ENCODE measurements at places on chromosomes 2 and 18.

DNA sequence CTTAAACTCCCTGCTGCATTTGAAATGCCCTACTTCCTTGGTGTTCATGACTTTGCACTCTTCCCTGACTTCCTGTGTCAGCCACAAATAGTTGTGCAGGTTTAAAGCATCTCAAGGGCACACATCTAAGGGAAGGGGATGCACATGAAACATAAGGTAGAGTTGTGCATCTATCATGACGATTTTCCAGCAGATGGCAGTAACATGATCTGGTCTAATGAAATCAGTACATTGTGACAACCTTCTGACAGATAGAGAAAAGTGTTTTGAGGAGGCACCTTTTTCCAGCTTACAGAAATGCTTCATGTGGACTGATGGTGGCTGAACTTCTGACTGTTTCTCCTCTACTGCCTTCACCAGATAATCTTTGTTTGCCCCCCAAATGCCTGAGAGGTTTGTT, 238.9 kb downstream of the XIRP2 start:
- no peak for DNase-seq

DNA sequence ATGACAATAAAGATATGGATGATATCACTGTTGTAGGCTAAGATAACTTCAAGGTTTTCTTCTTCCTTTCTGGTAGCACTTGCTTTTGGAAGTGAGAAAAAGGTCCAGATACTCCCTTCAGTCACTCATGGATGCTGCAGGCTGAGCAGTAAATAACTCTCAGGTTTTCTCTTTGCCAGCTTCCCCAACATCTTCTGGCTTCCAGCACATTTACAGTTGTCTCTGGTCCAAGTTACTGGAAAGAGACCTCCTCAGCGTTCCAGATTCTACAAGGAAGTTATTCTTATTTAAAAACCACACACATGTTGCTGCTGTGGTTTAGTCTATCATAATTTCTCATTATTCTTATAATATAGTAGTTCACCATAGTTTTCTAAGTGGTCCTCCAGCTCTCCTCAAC, 383.4 kb downstream of the PLCL1 start:
- no peak for DNase-seq

GRCh38 chr2:63737081-63737751, 104.5 kb upstream of the UGP2 start:
- no peak for DNase-seq

GRCh38 chr2:51810197-51810596, 778.3 kb upstream of the NRXN1 start:
- DNase-seq, result no peak

DNA sequence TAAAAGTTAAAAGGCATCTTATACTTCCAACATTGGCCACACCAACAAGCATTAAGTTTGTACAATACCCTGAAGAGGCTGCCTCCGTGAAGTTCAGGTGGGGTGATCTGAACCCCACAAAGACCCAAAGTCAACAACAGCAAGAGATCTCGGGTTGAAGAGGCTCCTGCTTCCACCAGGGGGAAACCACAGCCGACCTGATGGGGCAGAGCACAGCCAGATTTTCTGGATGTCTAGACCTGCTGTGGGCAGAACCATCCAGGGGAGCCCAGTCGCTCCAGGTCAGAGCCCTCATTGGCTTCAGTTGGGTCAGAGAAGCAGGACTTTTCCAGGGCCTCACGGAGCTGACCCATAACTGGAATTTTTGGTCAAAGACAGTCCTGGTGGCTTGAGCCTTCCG, 66.5 kb upstream of the ACKR3 start:
- no peak for DNase-seq

- no peak for DNase-seq
These were observed 412.3 kb upstream of the ETAA1 start for GRCh38 chr2:66984864-66985263.

DNA sequence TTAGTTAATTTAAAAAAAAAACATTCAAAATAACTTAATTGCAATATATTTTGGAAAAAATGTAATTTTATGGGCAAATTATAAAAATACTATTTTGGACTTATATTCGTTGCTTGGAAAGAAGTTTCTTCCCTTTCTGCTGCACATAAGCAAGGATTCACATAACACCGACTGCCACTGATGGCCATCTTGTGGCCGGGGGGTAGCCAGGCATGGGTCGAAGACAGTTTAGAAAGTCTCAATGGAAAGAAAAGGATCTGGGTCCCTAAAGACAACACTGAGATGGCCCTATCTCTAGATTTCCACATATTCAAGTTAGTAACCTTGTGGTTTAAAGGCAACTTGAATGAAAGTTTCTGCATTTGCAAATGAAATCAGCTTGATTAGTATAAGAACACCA, 318.6 kb downstream of the AKAIN1 start:
- no peak for DNase-seq

- no peak for DNase-seq
These were observed 20.8 kb downstream of the PXDN start for GRCh38 chr2:1723397-1724042.

DNA sequence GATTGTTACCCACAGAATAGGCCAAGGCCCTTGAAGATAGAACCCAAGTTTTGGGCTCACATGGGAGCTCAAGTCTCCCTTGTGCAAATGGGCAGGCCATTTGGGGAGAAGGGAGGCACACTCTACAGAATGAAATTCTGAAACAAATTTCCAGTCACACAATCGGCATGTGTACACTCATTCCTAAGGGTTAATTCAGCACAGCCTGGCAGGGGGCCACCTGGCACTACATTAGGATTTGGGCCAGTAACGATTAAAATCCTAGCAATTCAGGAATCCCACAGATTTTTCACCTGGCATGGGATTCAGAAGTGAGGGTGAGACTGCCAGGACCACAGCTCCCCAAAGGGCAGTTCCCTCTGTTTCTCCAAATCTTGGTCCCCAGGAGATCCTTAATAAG, 46.4 kb downstream of the BMP10 start:
- no peak for DNase-seq

- no peak for DNase-seq
These were observed 28.8 kb upstream of the SULT1C4 start for GRCh38 chr2:108348816-108349570.

DNA sequence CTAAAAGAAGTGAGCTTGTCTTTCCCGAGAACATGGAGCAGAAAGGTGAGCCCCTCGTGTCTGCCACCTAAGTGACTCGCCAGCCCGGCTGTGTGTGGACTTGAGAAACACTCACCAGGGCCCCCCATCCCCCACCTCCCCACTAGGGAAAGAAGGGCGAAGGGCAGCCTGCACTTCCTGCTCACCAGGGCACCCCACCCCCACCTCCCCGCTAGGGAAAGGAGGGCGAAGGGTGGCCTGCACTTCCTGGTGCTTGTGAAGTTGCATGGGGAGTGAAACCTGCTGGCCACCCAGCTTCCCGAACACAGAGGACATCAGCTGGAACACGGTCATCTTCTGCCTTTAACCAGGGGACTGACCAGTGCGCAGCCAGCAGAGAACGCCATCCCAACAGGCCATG, 402.7 kb upstream of the SALL3 start:
- DNase-seq, result no peak

DNA sequence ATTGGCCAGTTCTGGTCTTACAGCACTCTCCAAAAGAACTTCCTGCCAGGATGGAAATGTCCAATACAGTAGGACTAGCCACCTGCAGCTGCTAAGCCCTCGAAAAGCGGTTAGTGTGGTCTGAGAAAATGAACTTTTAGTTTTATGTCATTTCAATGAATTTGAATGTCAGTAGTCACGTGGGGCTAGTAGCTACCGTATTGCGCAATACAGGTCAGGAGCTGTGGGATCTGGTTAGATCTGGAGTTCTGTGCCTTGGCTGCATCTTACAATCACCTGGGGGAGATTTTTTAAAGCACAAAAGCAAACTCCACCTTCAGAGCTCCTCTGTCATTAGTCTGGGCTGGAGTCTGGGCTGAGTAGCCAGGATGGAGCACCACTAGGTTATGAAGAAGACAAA, 35.9 kb downstream of the C1QL2 start:
- no peak for DNase-seq

DNA sequence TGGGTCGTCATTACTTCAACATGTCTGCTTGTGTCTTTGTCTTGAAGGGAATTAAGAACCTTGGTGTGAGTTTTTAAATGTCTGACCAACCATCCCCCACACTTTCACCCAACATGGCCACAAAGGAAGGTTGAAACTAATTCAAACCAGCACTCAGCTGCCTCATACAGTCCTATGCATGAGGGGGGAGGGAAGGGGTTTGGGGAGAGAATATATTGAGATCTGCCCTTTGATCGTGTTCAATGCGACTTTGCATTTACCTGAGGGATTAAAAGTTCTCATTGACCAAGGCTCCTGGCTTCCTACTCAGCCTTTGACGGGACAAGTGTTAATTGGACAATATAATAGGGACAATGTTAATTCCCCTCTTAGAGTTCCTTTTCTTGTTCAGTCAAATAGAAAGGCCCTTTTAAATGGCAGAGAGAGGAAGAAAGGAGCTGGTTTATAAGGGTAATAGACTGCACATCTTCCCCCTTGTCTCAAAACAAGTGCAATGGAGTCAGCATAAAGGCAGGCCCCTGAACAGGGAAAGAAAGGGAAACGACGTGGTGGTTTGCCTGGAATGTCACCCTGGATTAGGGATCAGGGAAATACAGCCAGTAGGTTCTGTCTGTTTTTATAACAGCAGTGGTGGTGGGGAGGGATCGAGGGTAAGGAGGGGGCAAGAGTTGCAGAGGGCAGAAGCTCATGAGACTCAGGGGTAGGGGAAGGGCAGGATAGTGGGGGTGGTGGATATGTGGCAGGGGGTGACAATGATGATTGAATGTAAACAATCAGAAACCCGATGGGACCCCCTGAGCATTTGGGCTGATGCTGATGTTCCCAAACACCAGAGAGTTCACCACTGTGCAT, 198.7 kb downstream of the MYCN start:
- no peak for DNase-seq

- DNase-seq, result no peak
These were observed 19.2 kb upstream of the AP1S3 start for GRCh38 chr2:223856584-223856983.

GRCh38 chr18:73975266-73975665, 172.4 kb downstream of the FBXO15 start:
- no peak for DNase-seq

DNA sequence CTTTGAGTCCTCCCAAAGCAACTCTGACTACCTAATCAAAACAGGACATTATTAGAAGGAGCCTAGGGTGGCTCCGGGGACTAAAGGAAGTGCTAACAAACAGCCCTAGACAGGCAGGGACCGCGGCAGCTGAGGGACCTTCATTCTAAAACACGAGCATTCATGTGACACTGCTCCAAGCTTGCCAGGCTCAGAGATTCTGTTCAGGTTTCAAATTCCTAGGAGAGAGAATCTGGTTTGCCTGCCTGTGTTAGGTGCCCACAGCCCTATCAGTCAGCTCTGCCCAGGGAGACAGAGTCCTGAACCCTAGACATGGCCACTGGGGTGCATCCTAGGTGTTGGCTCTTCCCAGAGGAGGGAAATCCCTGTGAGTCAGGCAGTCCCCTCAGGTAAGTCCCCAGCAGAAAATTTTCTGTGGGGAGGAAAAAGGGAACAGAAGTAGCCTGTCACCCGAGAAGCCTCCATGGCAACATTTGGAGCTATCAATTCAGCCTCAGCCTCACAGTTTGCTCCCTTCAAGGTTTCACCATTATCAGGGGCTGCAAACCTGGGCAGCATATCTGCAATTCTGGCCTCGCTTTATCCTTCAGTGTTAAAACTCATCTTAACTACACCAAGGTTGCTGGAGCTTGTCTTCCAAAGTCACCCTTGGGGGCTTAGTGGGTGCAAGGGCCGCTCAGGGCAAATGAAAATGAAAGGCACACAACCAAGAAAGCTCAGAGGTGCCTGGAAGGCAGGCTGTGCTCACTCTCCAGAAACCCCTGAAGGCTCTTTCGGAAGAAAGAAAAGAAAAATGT, 28.6 kb downstream of the PCBP1 start:
- no peak for DNase-seq

GRCh38 chr2:64727013-64727767, 73.5 kb upstream of the SERTAD2 start:
- DNase-seq, result no peak

- no peak for DNase-seq
These were observed 5.1 kb upstream of the ASB1 start for GRCh38 chr2:238421695-238422035.

DNA sequence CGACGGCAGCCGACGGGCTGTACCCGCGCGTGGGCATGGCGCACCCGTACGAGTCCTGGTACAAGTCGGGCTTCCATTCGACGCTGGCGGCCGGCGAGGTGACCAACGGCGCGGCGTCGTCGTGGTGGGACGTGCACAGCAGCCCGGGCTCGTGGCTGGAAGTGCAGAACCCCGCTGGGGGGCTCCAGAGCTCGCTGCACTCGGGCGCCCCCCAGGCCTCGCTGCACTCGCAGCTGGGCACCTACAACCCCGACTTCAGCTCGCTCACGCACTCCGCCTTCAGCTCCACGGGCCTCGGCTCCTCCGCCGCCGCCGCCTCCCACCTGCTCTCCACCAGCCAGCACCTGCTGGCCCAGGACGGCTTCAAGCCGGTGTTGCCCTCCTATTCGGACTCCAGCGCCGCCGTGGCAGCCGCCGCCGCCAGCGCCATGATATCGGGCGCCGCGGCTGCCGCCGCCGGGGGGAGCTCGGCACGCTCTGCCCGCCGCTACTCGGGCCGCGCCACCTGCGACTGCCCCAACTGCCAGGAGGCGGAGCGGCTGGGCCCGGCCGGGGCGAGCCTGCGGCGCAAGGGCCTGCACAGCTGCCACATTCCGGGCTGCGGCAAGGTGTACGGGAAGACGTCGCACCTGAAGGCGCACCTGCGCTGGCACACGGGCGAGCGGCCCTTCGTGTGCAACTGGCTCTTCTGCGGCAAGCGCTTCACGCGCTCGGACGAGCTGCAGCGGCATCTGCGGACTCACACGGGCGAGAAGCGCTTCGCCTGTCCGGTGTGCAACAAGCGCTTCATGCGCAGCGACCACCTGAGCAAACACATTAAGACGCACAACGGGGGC, 2.0 kb downstream of the SP9 start:
- no peak for DNase-seq

GRCh38 chr2:241545523-241546473, 12.7 kb upstream of the BOK start:
- no peak for DNase-seq

- DNase-seq, result peak; percentile 72
These were observed at the start of gene LBX2 for GRCh38 chr2:74499267-74499939. Gene LBX2 (minus strand): TSS chr2:74499603. CDS start chr2:74499537, 66 bp downstream.

DNA sequence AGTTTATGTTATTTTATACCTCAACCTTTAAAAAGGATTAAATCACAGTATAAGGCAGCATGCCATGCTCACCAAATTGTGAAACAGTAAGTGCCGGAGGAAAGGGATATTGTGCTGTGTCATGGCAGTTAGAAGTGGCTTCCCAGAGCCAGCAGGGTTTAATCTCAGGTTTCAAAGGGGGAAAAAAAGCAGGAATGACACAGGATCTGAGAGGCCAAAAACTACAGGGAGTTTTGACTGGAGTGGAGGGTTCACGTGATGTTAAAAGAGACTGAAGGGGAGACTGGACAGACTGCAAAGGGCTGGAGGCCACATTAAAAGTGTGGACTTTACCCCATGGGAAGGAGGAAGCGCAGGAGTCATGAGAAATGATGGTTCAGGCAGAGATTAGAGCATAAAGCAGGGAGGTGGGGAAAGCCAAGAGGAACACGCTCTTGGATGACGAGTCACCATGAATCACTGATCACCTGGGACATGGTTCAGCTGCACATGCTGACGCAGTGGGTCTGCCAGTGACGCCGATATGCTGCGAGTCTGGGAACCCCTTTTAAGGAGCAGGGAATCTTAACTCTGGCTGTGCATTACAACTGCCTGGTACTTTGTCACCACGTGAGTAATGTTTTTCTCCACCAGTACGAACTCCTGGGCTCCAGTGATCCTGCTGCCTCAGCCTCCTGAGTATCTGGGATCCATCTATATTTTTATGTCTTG, 6.1 kb downstream of the CHMP1B start:
- no peak for DNase-seq
